Glomerular endothelial cell (primary cell): ENCODE measurements at places on chromosomes 13 and 19. TPM values are rescaled to one million over a fixed set of nuclear protein-coding genes. Genes with fewer than 3 reads are reported as not detected.

DNA sequence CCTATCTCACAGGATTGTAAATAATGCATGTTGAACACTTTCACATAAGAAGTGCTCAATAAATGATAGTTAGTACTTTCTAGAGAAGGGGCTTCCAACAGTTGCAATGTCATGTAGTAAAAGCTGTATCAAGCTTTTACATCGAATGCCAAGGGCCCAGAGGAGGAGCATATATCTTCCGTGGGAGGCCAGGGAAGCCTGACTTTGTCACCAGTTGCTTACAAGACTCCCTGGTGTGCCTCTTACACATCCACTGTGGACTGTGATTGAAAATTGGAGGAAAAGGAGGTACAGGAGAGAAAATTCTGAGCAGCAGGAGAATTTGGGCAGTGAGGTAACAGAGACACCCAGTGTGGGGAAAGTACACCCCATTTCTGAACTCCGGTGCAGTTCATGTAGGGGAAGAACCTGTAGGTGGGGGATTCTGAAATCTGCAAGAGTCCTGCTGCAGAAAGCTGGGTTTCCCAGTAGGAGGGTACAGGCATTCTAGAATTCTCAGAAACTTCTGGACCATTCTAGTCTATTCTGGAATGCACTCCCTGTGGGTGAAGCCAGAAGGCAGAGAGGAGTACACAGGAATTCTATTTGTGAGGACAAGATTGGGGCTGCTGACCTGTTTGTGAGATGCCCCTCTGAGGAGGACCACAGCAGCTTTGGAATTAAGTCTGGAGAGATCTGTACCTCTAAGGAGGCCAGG is 54.0 kb downstream of the ALOX5AP start:
- DNase-seq: no peak

Gene LGALS14
- total RNA-seq: not detected in 2 replicates

- no peak for DNase-seq
These were observed 469.2 kb upstream of the PCDH20 start for GRCh38 chr13:61884830-61885229.

Gene SHANK1
- 1.2 and 2.0 TPM in 2 replicates for total RNA-seq

GRCh38 chr19:31066385-31066784 is 282.9 kb downstream of the TSHZ3 start:
- no peak for DNase-seq

DNA sequence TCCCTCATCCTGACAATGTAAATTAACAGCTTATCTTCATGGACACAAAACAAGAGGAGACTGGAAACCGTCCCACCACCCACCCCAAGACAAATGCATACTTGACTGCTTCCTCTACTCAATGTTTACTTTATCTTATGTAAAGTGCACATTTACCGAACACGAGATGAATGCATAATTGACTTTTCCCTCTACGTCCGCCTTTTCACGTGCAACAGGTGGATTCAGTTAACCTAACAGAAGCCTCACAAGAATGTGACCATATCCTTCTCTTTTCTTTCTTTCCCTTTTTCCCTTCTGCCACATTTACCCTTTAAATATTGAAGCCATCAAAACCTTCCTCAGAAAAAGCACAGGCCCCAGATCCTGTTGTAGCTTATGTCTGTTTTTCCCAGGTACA is 468.0 kb downstream of the UQCRFS1 start:
- DNase-seq: no peak

Gene USPL1
- total RNA-seq: 16.4 and 22.8 TPM in 2 replicates

GRCh38 chr13:69274231-69274630 is 833.4 kb upstream of the ATXN8OS start:
- no peak for DNase-seq

- DNase-seq: no peak
These were observed 21.6 kb downstream of the SPATA13 start for GRCh38 chr13:24181991-24182702.

DNA sequence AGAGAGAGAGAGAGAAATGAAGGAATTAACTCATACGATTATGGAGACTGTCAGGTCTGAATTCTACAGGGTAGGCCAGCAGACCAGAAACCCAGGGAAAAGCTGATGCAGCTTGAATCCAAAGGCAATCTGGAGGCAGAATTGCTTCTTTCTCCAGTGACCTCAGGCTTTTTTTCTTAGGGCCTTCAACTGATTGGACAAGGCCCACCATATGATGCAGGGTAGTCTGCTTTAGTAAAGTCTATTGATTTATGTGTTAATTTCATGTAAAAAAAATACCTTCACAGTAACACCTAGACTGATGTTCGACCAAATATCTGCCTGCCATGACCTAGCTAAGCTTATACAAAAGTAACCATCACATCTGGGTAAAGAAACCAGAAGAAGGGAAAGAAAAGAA is 71.1 kb downstream of the MZT1 start:
- DNase-seq: no peak

- no peak for DNase-seq
These were observed 363.2 kb downstream of the GPC6 start for GRCh38 chr13:93589788-93590187.

Gene ZNF296
- total RNA-seq: 0.53 and 0.78 TPM in 2 replicates

DNA sequence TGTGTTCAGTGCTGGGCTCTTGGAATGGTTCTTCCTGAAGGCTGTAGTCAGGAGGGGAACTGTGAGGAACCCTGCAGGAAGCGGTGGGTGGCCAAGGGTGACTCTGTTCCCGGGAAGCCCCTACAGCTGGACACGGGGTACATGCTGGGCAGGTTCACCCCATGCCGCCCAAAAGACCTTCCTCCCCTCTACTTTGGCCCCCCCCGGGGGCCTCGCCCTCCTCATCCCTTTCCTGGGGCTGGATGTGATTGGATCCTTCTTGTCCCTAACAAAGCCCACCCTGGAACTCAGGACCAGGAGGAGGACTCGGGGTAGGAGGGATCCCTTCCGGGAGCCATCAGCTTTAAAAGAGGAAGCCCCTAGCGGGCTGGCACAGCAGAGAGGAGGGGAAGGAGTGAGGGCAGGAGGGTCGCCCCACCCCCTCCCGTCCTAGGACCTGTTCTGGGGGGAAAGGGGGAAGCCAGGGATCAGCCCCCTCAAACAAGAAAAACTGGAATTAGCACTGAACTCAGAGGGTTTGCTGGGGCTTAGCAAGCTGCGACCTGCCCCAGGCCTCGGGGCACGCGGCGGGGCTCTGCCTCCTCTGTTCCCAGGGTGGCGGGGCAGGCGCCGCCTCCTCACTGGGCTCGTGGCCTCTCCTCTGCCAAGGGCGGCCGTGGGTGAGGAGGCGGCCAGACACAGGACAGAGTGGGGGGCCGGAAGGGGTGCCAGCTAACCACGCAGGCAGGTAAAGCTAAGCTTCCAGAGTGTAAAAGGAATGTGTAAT is 4.0 kb downstream of the CEBPA start:
- DNase-seq: no peak

Gene CD79A
- total RNA-seq: 0.47 TPM in 1 of 2 replicates, not detected in the other
